ENCODE measurements at places on chromosomes 12 and 14.

- DNase-seq, result peak; percentile 29
Observed at GRCh38 chr12:12788675-12789368, 3.4 kb downstream of the APOLD1 start.

GRCh38 chr12:122880155-122880667 is 15.7 kb downstream of the VPS37B start:
- DNase-seq, result no peak

DNA sequence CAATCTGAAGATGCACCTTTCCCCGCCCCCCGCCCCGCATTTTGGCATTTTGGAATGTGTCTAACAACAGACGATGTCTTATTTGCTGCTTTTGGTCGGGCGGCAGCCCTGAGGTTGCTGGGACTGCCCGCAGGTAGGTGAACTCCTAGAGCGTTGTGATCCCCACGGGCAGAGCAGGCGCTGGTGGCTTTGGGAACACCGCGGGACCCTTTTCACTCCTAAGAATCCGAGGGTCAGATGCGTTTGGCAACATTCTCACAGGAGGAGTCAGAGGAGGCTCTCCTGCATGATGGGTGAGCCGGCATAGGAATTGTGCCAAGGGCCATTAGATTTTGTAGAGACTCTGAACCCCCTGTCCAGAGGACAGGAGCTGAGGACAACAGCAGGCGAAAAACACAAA is 41.9 kb downstream of the HCAR2 start:
- no peak for DNase-seq

DNA sequence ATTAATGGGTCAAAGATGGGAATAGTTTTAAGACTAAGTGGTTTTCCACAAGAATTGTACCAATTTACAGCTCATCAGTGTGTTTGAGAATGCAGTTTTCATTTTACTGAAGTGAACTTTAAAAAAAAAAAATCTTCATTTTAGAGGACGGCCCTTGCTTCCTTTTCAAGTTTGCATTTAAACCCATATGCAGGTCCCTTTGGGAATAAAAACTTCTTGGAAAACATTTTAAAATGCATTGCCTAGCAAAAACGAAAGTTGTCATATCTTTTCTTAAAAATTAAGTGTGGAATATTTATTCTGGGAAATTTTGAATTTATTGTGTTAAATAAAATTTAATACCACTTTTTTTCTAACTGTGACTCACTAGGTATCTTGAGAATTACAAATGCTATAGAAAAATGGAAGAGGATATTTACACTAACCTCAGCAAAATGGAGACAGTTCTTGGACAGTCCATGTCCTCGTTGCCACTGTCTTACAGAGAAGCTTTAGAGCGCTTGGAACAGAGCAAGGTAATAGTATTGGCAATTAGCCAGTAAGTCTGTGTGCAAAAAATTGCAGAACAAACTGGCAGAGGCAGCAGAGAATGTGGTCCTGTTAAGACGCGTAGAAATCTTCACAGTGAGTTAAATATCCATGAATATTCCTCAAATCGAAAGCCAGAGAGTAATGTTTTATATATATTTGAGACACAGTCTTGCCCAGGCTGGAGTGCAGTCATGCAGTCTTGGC is 209.7 kb downstream of the SYNE2 start:
- DNase-seq, result no peak

DNA sequence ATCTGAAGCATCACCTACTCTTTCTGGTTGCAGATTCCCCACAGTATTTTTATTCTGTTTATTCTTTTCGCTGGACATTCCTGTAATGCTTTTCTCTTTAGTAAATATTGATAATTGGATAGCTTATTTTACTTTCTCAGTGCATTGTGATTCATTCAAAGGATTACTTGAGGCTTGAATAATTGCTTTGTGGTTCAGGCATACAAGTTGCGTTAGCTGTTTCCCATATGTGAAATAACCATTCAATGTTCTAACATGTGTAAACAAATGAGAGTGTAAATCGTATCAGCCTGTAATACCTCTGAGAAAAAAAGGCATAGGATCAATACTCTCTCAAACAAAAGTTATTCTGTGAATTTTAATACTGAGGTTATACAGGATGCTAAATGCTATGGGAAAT is 1004.2 kb upstream of the SEL1L start:
- no peak for DNase-seq

DNA sequence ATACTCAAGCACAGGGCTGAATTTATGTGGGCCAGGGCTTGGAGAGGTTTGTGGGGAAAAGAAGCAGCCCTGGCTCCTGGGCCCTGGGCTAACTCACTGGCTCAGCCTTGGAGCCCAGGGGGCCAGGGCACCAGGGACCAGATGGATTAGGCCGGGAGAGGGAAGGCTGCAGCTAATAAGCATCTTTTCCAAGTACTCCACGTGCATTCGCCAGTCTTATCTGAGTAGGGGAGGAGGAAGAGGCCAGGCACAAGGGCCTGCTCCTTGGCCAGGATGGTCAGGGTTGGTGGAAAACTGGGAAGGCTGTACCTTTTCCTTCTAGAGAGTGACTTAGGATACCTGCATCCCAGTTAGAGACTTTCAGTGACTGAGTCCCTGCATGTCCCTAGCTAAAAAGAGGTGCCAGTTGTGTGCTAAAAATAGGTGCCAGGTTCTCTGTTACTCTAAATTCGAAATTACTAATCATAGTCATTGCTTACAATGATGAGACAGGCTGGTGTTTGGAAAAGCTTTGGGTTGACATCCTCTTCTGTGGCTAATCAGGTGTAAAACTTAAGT is 1.3 kb downstream of the GLRX5 start:
- DNase-seq, result no peak

DNA sequence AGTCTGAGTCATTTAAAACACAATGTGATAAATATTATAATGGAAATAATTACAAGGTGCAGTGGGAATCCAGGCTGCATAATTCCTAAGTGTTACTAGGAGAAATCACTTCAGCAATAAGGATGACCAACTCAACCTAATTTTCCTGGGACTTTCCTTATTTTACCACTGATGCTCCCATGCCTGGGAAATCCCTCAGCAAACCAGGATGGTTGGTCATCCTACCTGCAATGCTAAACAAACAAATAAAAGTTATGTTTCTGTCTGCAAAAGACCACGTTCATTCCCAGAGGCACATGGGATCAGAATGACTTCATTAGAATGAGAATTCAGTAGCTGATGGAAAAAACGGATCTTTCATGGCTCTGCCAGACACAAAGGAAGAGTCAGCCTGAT is 130.8 kb upstream of the RAP1B start:
- no peak for DNase-seq

DNA sequence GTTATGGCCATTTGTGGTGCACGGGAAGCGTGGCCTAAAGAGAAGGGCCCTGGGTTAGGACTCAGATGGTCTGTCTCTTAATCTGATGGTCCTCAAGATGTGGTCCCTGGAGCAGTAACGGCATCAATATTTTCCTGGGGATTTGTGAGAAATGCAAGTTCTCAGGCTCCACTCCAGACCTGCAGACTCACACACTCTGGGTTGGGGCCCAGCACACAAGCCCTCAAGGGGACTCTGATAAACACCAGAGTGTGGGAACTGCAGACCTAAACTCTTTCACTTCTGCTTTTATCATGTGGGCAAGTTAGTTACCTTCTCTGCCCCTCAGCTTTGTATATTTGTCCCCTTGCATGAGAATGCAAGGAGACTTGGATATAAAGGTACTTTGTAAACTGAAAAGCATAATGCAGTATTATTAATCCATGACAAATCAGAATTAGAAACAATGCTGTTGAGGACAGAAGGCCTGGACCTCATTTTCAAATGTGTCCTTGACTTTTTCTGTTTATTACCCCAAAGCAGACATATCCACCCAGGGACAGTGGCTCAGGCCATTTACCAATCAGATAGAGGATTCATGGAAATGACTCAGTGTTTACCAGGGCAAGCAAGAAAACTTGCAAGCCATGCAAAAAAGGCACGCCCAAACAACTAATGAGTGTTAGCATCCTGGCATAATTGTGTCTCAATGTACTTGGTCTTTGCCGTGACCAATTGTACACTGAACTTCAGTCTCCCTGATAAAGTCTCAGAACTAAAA is 157.0 kb downstream of the ASCL1 start:
- no peak for DNase-seq

DNA sequence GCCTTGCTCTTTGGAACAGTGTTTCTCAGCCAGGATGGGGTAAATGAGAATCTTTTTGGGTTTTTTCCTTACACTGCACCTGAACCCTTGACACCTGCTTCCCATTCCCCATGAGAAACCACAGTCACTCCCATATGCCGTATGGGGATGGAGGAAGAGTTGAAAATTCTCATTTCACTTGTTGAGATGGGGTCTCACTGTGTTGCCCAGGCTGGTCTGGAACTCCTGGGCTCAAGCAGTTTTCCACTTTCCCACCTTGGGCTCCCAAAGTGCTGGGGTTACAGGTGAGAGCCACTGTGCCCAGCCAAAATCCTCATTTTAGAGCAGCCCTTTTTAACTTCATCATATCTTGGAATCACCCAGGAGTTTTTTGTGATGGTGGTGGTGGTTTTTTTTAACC is 3.7 kb downstream of the MVK start:
- no peak for DNase-seq

- no peak for DNase-seq
Observed at GRCh38 chr14:103886304-103887169, 39.2 kb upstream of the PPP1R13B start.

- DNase-seq, result no peak
Observed at GRCh38 chr14:60561845-60562746, 53.1 kb downstream of the SIX6 start.

DNA sequence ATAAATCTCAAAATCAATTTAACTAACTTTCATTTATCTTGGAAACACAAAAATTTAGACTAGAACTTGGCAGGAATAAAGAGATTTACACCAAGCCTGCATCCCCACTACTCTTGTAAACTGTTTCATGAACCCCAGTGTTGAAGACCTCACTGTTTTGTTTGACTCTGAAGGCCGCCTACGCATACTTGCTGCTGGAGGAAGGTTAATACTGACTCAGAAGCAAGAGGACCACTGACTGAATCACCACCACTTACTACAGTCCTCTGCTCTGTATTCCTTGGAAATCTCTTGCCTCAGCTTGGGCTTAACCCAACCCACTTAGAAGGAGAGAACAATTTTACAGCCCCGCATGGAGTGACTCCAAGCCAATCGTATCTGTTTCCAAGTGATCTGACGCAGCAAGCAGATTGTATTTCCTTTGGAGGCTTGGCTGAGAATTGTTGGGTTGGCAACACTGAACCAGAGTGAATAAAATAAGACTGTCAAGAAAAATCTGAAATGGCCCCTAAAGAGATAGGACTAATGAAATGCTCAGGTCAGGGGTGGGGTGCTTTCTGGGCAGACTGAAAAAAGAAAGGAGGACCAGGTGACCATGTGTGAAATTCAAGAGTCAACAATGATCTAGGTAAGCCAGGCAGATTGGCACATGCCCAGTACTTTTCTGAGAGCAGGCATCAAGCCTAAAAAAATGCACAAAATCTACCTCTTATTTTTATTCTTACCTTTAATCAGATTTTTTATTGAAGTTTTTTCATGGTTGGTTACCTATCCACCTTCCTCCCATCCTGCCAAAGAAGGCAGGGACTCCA is 248.6 kb downstream of the ZFP36L1 start:
- no peak for DNase-seq

GRCh38 chr12:113479590-113480335 is 8.1 kb upstream of the LHX5 start:
- DNase-seq, result no peak

- no peak for DNase-seq
Observed at GRCh38 chr12:111448266-111448830, 42.6 kb downstream of the SH2B3 start.

GRCh38 chr12:94749455-94749854 is 99.1 kb upstream of the TMCC3 start:
- DNase-seq, result no peak

GRCh38 chr12:111687255-111687654 is 1.4 kb downstream of the ACAD10 start:
- no peak for DNase-seq

All from T-helper 17 cell (primary cell).